ENCODE measurements at places on chromosomes 5 and 9.

GRCh38 chr5:23139338-23140171 is 286.4 kb upstream of the CDH12 start:
- no peak for DNase-seq

DNA sequence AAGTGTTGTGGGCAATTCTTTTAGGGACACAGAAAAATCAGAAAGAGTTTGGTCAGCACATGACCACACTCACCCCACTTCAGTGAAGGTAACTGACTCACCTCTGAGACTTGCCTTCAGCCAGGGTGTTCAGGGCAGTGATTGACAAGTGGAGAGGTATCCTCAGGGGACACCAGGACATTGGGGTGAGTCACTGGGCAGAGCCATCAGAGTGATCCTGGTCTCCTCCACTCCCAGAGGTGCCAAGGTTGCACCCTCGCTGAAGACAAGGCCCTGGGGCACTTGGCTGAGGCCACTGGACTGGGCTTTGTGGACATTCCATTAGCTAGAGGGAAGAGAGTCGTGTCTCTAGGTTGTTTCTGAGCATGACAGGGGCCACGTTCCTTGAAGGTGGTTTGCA is 113.4 kb downstream of the GADD45G start:
- no peak for DNase-seq

- DNase-seq = no peak
These were observed 58.6 kb downstream of the VCAN start for GRCh38 chr5:83530193-83530592.

- DNase-seq = no peak
These were observed 16.6 kb upstream of the HMGCR start for GRCh38 chr5:75320371-75320770.

- DNase-seq = no peak
These were observed 184.3 kb downstream of the MCTP1 start for GRCh38 chr5:95100551-95100950.

DNA sequence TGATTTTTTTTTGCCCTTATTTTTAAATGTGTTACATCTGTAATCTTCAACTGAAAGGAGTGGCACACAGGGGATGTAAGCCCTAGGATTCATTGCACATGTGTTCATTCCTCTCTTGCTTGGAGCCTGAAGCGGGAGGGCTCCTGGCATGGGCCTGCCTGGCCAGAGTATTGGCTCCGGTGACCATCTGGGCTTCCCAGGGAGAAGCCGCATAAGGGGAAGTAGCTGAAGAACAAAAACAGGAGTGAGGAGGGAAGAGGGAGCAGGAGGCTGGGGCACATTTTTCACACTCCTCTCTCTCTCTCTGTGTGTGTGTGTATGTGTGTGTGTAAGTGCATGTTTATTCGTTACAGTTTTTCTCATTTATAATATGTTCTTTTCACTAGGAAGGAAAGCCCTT is 269.9 kb downstream of the PRR16 start:
- DNase-seq = no peak

GRCh38 chr9:121881920-121882500 is 211.1 kb downstream of the TTLL11 start:
- no peak for DNase-seq

DNA sequence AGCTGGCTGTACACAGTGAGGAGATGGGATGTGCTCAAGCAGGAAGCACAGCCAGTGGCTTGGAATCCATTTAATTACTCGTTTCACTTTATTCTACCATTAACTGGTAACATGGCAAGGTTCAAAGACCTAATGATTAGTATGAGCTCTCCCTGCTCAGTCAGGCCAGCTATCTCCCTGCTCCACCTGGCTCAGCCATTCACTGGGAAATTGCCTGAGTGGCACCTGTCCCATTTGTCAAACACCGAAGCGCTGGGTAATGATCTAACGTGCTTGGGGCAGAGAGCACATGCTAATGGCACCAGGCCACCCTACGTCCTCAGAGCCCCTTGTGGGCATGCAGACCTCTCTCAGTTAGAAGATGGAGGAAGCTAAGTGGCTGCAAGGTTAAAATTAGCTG is 162.2 kb downstream of the TTLL11 start:
- DNase-seq = no peak

Data from activated CD8-positive, alpha-beta T cell treated with anti-CD3 and anti-CD28 coated beads, Interleukin-2, amount 10 ng/mL, durations not matched to agents 7 days and 5 days (primary cell).